ENCODE measurements at places on chromosomes 12 and 14.

DNA sequence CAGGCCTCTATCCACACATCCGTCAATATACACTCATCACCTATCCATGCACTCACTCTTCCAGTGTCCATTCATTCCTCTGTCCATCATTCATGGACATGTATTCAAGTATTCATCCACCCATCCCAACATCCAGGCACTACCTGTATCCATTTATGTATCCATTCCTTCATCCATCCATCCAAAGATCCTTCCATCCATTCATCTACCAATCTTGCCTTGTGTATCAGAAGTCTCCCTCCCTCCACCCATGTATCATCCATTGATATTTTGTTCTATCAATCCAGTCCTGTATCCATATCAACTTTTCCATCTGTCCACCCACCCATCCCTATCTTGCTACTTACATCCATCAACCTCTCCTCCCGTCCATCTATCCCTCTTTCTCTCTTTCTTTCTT lies 4.0 kb downstream of the BEGAIN start:
- DNase-seq, result no peak

GRCh38 chr12:19431407-19432308 lies 7.6 kb upstream of the AEBP2 start:
- no peak for DNase-seq

GRCh38 chr12:119314290-119314689 lies 20.2 kb upstream of the CCDC60 start:
- DNase-seq, result no peak

- DNase-seq, result no peak
These were observed 9.4 kb upstream of the DACT1 start for GRCh38 chr14:58628406-58628805.

GRCh38 chr12:119868992-119869391 lies 8.1 kb downstream of the CIT start:
- DNase-seq, result no peak

DNA sequence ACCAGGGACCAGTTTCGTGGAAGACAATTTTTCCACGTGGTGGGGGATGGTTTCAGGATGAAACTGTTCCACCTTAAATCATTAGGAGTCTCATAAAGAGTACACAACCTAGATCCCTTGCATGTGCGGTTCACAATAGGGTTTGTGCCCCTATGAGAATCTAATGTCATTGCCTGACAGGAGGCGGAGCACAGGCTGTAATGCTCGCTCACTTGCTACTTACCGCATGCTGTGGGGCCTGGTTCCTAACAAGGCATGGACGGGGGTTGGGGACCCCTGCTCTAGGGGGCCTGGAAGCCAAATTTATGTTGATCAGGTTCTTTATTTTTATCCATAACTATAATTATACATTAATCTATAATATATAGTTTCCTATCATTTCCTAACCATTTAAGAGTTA lies 315.3 kb downstream of the MED13L start:
- DNase-seq, result no peak

DNA sequence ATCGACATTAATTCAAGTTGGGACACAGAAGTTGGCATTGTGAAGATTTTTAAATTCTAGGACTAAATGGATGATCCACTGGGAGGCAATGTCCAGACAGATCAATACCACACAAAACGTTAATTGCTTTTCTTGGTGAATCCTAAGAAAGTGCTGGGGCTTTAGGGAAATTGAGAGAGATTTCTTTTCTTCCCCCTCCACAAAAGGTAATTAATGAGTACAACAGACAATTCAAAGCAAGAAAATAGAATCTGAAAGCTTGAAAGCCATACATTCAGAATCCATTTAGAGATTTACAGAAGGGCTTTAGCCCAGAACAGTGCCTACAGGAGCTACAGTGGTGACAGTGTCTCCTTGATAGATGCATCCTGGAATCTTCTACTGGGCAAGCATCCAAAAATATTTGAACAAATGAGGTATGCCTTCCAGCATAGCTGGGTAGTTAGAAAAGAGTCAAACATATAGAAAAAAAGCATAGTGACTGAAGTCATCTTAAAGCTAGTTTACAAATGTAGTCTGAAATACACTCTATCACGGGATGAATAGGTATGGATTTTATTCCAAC lies 718.1 kb downstream of the DIO2 start:
- DNase-seq, result no peak

GRCh38 chr14:33652566-33653307 lies 298.1 kb downstream of the EGLN3 start:
- DNase-seq, result no peak
